Activated T-cell treated with anti-CD3 and anti-CD28 coated beads for 48 hours (primary cell): ENCODE measurements at places on chromosomes 12 and 14.
A peak's percentile ranks its signal among the peaks of the same experiment; 100 is the strongest.

- no peak for DNase-seq
Measured at GRCh38 chr12:50101663-50102062, 2.1 kb upstream of the GPD1 start.

- DNase-seq, result no peak
Measured at GRCh38 chr12:96850676-96851075, 56.4 kb upstream of the NEDD1 start.

DNA sequence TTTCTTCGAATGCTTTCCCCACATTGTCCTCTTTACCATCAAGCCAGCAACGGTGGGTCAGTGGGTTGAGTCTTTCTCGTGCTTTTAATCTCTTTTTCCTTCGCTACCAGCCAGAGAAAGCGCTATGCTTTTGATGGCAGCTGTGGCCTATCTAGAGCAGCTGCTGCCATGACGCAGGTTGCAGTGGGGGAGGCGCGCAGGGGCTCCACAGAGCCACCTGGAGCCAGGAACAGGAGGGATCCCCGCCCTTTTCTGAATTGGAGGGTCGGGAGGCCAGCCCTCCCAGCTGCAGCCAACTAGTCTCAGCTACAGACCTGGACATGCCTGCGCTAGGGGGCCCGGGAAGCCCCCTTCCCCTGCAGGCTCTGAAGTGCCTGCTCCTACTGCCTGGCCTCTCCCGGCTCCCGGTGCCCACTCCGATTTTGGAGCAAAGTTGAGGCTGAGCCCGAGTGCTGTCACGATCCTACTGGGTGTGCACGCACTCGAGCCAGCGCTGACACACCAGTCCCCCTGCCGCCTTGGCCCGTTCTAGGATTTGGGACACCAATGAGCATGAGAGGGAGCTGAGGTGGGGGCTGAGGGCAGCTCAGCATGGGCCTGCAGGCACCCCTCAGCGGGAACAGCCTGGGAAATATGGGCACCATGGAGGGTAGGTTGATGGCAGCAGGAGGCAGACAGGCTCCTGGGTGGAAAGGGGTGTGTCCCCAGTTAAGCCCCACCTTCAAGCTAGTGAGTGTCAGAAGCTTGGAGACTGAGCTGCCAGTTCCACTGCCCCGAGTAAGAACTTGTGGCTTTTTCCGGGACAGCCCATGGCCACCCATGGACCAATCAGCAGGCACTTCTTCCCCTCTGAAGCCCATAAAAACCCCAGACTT, 784.2 kb downstream of the SLC6A15 start:
- DNase-seq, result no peak

DNA sequence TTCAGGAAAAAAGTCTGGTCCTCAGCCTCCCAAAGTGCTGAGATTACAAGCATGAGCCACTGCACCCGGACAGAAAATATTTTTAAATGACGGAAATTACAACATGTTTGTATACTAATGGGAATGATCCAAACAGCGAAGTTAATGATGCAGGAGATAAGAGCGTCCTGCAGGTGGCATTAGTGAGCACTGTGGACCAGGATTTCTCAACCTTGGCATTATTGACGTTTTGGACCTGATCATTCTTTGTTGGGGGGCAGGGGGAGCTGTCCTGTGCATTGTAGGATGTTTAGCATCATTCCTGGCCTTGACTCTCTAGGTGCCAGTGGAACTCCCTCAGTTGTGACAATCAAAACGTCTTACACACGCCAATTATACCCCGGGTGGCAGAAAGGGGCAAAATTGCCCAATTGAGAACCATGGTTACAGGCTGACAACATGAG, 34.1 kb downstream of the SCFD1 start:
- DNase-seq, result peak; percentile 7

DNA sequence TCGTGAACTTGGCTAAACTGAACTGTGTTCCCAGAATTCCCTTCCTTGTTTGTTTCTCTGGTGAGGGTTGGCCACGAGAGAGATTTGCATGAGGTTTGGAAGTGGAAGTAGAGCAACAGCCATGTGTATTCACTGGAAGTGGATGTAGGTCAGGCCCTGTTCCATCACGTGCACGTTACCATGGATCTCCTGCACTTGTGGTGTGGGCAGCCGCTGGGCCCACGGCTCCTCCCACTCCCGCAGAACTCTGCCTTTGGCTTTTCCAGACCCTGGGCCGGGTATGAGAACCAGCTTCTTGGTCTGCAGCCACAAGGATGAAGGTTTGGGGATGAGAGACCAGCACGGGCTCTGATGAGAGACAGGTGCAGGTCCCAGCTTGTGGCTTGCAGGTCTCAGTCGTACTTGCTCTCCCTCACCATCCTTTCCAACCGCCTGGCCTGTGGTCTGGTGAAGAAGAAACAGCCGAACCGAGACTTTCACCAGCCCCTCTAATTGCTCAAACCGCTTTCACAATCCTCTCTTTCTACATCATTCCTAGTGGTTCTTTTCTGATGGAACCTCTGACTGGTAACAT, 94.9 kb downstream of the DUSP16 start:
- DNase-seq, result no peak
